ENCODE measurements at places on chromosomes 3 and 15.
A peak's percentile ranks its signal among the peaks of the same experiment; 100 is the strongest.

GRCh38 chr3:141928631-141929270 lies 52.3 kb downstream of the ATP1B3 start:
- no peak for DNase-seq

DNA sequence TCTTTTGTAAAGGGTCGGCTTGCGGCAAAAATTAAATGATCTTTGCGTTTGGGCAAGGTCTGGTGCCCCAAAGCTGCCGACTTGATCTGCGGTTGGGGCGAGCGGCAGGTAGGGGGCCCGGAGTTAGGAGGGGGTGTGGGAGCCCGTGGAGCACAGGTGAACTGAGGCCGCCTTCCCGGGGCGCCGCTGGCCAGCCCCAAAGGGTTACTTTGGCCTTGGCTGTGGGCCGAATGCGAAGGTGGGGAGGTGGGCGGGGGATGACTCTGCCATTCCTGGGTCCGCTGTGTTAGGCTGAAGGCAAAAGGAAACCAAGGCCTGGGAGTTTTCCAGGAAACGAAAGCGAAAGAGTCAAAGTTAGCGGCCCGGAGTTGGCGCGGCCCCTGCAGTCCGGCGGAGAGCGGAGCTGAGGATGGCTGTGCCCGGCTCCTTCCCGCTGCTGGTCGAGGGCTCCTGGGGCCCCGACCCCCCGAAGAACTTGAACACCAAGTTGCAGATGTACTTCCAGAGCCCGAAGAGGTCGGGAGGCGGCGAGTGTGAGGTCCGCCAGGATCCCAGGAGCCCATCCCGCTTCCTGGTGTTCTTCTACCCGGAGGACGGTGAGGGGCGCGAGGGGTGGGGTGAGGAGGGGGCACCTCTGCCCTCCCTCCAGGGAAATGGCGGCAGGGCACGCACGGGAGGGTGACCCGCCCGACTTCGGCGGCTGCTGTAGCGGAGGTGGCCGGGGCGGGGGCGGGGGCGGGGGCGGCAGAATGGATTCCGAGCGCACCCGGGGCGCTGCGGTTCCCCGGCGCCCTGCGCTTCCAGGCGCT lies at the start of gene PARP14:
Gene PARP14 (plus strand): TSS at position 365 of the 809 bp plus-strand sequence. CDS start 45 bp downstream, at position 410.
- DNase-seq: peak; percentile 75

DNA sequence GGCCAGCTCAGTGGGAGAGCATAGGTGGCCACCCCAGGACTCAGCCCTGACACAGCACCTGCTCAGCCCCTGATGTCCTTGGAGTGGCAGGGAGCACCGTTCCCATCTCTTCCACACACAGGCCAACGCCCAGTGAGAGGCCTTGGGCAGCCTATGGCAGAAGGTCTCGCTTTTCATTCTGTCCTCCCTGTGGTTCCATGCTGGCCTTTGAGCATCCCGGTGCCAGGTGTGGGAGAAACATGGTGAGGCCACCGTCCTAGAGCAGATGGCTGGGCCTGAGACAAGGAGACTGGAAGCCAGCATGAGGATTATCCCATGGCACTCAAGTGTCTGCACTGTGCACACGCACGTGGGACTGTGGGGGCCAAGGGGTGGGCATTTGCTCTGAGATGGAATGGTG lies 25.1 kb downstream of the ADCY5 start:
- no peak for DNase-seq

DNA sequence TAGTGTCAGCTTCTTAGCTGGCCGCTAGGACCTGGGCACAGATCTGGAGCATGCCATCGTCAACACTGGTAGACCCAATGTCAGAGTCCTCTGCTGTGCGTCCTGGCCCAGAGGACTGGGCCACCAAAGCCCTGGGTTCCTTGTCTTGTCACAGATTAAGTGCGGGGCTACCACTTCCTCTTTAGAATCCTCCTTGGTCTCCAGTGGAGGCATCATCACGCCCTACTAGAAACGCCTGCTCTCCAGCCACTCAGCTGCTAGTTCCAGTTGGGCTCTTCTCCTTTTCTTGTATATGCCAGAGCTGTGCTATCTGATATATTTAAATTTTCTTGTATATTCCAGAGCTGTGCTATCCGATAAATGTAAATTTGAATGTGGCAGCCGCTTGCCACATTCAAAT lies 11.2 kb downstream of the PPCDC start:
- no peak for DNase-seq

- no peak for DNase-seq
Measured at GRCh38 chr3:20846066-20846465, 660.1 kb upstream of the SGO1 start.
